ENCODE measurements at places on chromosomes 13 and 19.

- DNase-seq = no peak
These were observed 891.8 kb upstream of the SLITRK1 start for GRCh38 chr13:84774111-84774510.

GRCh38 chr19:41695745-41696144 is 7.7 kb upstream of the CEACAM7 start:
- DNase-seq = no peak

DNA sequence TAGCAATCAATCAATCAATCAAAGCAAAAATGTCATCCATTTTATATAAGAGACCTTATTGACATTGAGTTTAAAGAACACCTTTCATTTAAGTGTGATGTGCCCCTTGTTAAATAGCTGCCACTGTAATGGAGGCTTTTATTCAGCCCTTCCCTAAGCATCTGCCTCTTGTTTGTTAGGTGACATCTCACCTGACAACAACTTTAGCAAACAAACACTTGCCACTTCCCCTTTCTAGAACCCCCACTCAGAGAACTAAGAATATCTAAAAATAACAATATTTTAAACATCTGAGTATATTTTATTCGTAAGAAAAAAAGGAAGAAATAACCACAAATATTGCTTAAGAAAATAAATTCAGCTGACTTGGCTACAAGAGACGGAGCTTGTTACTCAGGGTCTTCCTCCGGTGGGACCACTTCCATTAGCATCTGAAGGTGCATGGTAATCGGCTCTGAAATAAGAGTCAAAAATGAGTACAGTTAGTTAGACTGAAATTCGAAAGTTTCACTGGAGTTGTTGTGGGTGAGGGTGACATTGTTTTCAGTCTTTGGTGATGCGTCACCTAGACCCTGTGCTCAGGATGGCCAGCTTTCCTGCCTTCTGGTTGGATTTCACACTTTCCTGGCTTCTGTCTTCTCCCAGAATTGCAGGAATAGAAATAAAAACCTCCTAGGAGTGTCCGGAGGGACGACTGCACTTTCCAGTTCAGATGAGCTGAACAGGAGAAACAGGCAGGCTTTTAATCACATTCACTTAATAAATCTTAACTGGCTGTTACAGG is 39.1 kb downstream of the SLC7A9 start:
- DNase-seq = no peak

DNA sequence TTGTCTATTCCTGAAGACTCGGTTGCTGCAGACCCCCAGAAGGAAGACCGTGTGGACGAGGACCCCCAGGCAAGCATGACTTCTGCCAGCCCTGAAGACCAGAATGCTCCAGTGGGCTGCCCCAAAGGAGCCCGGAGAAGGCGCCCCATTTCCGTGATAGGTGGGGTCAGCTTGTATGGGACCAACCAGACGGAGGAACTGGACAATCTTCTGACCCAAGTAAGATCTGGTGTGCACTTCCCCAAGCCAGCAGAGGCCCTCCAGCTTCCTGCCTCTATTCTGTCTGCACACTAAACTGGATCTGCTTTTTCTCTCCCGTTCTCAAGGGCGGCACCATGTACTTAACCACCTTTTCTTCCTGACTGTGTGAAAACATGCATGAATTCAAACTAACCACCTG is 59.8 kb upstream of the C1QTNF9 start:
- DNase-seq = no peak

DNA sequence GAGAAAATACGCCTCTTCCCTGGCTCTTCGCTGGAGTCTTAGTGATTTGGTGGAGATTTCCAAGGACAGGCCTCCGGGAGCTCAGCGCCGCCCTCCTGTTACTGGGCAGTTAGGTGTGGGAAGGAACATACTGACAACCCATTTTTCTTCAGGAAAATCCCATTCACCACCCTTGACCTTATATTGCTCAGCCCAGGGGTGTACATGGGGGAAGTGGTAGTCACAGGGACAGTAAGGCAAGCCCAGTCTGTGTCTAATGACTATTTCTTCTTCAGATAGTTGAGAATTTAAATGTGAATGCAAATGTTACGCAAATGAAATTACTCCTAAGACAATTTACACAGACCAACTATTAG is 119.4 kb downstream of the UQCRFS1 start:
- no peak for DNase-seq

GRCh38 chr19:48698046-48698445 is 2.3 kb downstream of the FUT2 start:
- no peak for DNase-seq

- DNase-seq = peak; percentile 74
These were observed 20.7 kb downstream of the TNFSF11 start for GRCh38 chr13:42594481-42595252.

DNA sequence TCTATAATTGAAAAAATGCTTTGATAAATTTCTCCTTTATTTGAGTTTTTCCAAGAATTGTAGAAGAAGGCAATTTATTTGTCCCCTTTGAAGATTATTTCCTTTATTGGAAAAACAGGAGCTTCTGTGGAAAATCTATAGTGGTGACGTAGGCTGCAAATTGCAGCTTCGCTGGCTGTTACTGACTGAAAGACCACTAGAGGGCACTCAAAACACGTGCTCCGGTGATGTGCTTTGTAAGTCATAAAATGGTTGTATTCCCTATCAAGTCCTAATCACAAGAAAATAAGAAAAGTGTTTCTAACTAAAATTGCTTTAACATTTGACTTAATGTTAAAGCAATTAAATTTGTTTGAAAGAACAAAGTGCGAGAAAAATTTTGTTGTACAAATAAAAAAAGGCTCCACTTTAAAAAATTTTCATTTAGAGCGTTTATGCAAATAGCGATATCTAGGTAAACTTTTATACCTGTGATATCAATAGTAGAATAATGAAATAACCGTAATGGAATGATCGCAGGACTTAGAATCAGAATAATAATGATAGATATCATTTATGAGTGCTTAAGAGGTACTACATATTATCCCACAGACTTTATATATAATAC is 638.2 kb upstream of the SPRY2 start:
- peak; percentile 65 for DNase-seq

GRCh38 chr19:17957885-17958284 is 9.0 kb upstream of the KCNN1 start:
- DNase-seq = no peak

DNA sequence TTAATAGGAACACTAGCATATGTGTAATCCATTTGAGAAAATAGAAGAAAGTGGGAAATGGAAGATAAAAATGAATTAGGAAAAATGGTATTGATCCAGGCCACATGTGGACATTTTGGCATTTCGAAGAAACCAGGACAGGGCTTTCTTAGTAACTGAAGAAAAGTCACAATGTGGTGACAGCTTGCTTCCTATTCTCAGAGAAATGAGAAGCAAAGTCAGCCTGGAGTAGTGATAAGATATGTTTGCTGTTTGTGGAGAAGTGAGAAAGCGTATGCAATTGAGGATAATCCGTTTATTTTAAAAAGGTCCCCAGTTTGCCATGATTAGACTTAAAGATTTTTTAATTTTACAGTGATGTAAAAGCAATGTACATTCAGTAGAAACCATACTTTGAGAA is 127.9 kb downstream of the SLITRK6 start:
- no peak for DNase-seq

GRCh38 chr19:42657556-42657955 is 62.8 kb upstream of the CEACAM8 start:
- DNase-seq = no peak

DNA sequence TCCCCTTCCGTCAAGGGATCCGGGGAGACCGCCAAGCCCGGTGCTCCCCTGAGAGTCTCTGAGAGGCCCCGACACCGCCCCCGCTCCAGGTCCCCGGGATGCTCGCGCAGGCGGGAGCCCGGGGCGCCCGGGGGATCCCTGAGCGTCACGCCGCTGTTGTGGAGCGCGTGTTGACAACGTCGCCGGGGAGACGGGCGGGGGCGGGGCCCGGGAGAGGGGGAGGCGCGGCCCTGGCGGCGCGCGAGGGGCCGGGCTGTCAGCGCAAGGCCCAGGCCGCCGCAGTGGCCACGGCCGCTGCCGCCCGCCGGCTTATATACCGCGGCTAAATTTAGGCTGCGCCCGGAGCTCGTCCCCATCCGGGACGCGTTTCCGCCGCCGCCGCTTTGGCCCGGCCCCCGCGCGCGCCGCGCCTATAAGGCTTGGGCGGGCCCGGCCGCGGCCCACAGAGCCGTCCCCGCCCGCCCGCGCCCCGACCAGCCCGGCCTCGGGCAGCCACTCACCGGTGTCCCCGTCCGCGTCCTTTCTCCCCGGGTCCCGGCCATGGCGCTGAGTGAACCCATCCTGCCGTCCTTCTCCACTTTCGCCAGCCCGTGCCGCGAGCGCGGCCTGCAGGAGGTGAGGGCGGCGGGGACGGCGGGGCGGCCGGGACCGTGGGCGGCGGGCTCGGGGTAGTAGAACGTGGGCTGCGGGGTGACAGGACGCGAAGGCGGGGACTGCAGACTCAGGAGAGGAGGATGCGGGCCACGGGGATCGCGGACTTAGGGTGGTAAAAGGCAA is at the start of gene KLF2:
Gene KLF2, plus strand, starts transcription at position 443 of the 777 bp plus-strand sequence. Its CDS starts 98 bp downstream, at position 541.
- peak; percentile 93 for DNase-seq

DNA sequence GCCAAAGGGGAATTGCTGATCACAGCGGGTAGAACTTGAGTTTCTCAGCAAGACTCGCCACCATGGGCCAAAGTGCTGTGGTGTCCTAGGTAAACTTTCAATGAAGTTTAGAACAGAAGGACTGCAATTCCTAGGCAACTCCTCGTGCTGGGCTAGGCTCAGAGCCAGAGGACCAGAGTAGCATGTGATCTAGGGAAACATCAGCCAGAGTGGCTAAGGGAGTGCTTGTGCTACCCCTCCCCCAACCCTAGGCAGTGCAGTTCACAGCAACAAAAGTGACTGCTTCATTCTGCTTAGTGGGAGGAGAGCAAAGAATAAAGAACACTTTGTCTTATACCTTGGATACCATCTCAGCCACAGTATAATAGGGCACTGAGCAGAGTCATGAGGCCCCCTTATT is 1658.6 kb upstream of the MIR17HG start:
- DNase-seq = no peak

GRCh38 chr19:49988433-49988832 is 27.5 kb upstream of the SIGLEC11 start:
- DNase-seq = no peak

Measured in hematopoietic multipotent progenitor cell (in vitro differentiated cells).